ENCODE measurements at places on chromosomes 3 and 15. TPM values are rescaled to one million over a fixed set of nuclear protein-coding genes. Genes with fewer than 3 reads are reported as not detected.

DNA sequence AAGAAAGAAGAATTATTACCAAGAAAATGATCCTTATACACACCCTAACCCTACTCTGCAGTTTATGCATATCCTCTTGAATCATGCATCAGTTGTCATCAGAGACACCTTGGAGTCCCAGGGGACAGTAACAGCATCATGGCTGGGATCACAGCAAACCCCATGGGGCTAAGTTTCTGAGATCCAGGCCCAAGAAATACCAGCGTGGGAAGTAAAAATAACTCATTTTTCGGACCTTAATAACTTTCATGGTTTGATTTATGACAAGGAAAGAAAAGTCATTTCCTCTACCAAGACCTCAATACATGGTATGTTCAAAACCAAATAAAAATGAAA is 38.8 kb upstream of the B3GNT5 start:
- no peak for DNase-seq

UACA gene
- 127 TPM for polyA plus RNA-seq

DNA sequence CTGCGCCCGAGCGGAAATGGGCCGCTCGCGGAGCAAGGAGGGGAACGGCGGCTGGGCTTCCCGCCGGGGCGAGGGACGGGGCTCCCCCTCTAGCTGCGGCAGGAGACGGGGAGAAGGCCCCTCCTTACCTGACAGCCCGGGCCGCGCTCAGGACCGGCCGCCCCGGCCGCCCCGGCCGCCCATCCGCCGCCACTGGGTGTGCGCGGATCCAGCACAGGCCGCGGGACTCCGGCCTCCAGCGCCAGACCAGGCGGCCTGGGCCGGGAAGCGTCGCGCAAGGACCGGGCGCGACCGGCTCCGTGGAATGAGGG is 296 bp downstream of the TPRA1 start:
- no peak for DNase-seq

DNA sequence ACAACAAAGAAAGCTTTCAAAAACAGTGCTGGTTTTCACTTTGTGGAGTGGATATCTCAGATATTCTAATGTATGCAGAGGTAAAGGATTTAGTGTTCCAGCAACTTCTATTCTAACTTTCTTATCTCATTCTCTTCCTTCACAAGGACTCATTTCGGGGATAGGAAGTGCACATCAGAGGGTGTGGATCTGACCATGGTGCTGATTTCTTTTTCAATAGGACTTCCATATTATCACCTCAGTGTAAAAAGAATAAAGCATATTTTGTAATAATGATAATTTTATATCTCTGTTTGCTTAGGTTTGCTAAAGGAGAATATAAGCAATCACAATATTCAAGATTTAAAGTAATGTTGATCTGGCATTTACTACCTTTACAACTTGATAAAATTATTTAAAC is 12.5 kb upstream of the CADM2 start:
- no peak for DNase-seq

DNA sequence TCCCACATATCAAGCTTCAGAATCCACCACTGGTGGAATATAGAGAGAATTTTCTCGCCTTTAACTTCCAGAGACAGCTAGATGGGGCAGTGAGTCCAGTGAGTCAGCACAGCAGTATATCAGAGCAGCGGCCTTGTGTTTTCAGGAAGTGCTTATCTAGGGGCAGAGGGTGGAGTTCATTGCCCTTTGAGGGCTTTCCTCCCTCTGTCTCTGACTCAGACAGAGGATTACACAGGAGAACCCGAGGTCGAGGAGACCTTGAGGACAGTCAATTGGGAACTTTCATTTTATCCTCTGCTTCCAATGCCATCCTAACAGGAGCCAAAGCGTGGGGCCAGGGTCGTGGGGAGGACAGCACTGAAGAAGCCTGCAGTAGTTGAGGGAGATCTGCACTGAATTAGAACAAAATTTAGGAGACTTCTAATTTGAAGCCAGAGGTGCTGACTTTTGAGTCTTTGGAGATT is 109.6 kb upstream of the UMPS start:
- no peak for DNase-seq

- no peak for DNase-seq
Observed at GRCh38 chr15:71705151-71705550, 105.2 kb upstream of the NR2E3 start.

- no peak for DNase-seq
Observed at GRCh38 chr15:89218531-89218930, 2.8 kb downstream of the RLBP1 start.

PDIA5 gene
- 16.4 TPM for polyA plus RNA-seq

GRCh38 chr3:22555753-22556435 is 647.2 kb upstream of the UBE2E2 start:
- no peak for DNase-seq

DNA sequence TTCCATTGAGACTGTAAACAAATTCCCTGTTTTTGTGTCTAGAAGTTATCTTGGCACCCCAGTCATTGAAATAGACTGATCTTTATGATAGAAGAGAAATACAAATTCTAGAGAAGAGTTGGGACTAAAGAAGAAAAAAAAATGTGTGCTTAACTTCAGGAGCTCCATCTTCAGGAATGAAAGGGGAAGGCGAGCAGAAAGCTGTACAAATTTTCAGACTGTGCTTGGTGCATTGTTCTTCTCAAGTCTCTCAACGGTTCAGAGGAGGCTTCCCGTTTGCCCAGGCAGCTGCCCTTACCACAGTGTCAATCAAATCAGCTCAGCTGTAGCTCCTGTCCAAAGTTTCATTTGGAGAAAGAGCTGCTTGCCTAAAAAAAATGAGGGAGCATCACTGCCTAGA is 41.7 kb downstream of the OXSM start:
- DNase-seq: no peak
